ENCODE measurements at places on chromosomes 7 and 10.

DNA sequence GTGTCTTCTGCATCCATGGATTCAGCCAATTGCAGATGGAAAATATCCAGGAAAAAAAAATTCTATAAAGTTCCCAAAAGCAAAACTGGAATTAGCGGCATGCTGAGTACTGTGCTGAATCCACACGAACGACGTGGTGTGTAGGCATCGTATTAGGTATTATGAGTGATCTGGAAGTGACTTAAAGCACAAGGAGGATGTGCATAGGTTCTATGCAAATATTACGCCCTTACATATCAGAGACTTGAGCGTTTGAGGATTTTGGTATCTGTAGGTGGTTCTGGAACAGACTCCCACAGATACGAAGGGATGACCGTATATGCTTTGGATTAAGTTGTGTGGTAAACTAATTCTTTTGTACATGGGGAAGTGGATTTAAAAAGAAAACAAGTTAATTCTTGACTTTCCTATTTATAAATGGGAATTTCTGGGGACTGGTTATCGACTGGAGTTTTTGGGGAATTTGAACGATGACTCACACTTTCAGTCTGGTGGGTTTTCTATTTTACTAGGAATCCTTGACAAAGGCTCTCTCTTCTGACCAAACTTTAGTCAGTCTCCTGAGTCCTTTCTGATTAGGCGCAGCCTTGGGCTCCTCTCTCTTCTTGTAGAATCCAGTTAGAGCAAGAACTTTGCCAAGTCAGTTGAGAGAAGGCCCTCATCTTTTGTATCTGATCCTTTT lies 5.4 kb upstream of the NUB1 start:
- DNase-seq = no peak

- no peak for DNase-seq
Measured at GRCh38 chr10:47294501-47294900, 5.5 kb upstream of the GDF10 start.

DNA sequence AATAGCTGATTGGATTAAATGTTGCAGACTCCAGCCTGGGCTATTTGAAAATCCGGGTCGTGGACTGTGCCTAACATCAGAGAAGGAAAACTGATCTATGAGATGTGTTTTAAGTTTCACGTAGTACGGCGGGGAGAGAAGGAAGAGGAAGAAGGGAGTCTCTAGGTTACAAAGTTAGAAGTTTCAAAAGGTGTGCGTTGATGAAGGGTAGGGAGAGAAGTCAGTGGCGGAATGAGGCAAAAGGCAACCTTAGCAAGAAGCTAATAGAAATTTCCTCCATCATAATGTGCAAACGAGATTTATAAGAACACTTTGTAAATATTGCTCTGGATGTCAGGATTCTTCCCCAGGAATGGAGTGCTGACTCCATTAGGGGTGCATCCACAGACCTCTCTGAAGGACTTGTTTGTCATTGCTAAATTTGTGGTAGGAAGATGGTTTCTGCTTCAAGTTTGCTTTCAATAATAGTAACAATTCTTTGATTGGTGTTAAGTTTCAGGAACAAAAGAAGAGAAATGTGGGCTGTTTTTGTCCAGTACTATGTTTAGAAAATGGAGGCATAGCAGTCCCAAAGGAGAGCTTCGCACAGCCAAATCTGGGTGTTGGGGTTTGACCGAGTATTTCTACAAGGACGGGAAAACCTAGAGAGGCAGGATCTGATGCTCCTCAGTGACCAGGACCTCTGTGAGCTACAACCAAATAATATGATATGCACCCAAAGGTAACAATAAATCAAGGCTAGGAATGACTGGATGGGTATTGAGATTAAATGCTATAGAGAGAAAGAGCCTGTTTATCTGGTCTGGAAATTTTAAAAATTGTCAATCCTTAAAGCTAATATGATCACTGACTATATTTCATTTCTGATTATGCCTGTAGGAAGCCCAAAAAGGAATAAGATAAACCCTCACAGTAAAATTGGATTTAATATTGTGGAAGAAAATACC lies 8.2 kb downstream of the TWIST1 start:
- DNase-seq = no peak

DNA sequence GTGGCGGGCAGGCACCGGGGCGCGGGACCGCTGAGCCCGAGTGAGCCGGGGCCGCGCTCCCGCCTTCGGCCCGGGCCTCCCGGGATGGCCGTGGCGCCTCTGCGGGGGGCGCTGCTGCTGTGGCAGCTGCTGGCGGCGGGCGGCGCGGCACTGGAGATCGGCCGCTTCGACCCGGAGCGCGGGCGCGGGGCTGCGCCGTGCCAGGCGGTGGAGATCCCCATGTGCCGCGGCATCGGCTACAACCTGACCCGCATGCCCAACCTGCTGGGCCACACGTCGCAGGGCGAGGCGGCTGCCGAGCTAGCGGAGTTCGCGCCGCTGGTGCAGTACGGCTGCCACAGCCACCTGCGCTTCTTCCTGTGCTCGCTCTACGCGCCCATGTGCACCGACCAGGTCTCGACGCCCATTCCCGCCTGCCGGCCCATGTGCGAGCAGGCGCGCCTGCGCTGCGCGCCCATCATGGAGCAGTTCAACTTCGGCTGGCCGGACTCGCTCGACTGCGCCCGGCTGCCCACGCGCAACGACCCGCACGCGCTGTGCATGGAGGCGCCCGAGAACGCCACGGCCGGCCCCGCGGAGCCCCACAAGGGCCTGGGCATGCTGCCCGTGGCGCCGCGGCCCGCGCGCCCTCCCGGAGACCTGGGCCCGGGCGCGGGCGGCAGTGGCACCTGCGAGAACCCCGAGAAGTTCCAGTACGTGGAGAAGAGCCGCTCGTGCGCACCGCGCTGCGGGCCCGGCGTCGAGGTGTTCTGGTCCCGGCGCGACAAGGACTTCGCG lies 534 bp downstream of the FZD9 start:
- DNase-seq = peak; percentile 25

DNA sequence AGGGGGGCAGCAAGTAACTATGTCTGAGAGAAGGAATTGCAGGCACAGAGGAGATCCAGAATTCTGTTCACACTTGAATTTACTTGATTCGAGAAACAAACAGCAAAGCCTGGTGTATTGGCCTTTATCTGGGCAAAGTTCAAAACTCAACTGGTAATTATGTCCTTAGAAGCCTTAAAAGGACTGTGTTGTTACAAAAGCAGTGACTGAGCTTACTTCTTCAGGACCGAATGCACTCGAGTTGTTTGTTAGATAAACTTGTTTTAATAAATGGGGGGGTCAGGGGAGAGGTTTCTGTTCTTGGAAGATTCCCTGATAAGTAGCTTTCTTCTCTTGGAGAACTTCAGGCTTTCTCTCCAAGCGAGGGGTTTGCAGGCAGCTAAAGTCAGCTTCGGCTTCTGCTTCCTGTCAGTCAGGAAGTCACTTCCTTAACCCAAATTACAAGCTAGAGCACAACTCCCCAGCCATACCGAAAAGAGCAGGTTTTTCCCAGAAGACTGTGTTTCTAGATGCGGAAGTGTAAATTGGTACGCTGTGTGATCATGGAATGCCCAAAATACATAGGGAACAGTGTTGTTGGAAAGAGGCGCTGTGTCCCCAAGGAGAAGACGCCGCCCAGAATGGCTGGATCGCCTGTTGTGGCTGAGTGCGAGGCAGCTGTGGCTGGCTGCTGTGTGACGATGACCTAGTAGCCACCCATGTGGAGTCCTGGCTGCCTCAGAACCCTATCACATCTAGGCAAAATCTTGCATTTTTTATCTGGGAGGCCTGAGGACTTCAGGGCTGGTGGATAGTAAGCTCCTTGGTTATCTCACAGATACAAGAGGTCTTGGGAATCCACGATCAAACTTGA lies 110.4 kb downstream of the TCF7L2 start:
- DNase-seq = no peak

GRCh38 chr7:32564542-32564941 lies 69.3 kb downstream of the AVL9 start:
- DNase-seq = no peak

- DNase-seq = no peak
Measured at GRCh38 chr7:32658467-32658869, 163.2 kb downstream of the AVL9 start.

DNA sequence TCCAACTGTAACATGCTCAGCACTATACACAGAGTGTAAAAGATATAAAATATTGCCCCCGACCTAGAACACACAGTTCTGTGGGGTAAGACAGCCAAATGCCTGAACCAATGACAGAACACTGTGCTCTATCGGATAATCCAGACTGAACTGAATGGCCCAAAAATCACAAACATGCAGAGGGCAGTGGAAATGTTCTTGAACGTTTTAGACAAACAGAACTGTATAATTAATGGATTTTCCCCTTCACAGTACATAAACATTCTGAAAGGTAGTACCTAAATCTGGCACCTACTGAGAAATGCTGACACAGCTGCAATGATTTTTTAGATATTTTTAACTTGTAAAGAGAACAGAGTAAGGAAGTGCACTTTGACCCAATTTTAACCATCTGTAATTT lies 33.4 kb downstream of the PARD3 start:
- DNase-seq = no peak

DNA sequence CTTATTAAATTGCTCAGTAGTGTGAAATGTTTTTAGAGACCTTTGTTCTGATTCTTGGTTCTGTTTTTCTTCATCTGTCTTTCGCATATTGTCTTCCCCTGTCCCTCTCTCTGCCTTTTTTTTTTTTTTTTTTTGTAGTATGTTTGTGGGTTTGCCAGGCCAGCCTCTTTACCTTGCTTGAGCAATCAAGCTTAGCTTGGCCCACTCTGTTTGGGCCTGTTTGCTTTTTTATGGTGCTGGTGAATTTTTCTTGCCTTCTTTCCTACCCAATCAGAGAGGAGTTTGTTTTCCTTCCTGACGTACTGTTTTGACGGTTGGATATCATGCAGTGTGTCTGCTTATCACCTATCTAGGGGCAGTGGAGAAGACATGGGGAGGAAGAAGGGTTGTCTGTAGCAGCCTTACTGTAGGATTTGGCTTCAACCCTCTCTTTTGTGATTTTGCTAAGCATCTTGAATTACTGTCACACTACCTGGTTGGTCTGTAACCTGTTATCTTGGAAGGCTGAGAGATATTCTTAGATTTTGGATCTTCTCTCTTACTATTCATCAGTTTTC lies 64.0 kb downstream of the BBS9 start:
- no peak for DNase-seq

DNA sequence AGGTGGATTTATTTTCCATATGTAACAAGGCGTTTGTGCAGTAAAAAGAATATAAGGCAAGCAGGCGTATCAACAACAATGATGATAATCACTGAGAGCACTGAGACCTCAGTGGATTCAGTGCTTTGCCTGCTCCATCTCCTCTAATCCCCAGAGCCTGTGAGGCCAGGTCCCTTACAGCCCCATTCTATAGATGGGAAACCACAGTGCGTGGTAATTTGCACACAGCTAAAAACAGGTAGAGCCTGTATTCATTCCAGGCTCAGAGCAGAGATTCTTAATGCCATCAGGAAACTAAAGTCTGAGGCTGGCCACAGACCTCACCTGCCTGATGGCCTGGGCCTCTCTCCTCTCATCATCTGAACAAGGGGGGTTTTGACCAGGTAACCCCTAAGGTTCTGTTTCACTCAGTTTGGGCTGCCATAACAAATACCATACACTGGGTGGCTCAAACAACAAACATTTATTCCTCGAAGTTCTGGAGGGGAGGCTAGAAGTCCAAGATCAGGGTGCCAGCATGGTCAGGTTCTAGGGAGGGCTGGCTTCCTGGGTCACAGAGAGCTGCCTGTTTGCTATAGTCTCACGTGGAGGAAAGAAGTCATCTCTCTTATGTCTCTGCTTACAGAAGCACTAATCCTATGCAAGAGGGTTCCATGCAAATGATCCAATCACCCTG lies 10.3 kb upstream of the RASSF4 start:
- DNase-seq = no peak

- no peak for DNase-seq
Measured at GRCh38 chr10:68135362-68135761, 26.1 kb downstream of the MYPN start.

GRCh38 chr7:133371616-133372015 lies 118.7 kb downstream of the EXOC4 start:
- no peak for DNase-seq

GRCh38 chr10:105586451-105587098 lies 945.5 kb downstream of the SORCS3 start:
- no peak for DNase-seq

GRCh38 chr7:17207220-17207619 lies 91.2 kb upstream of the AHR start:
- no peak for DNase-seq

GRCh38 chr10:5812283-5813090 lies 747 bp downstream of the GDI2 start:
- peak; percentile 32 for DNase-seq

- peak; percentile 18 for DNase-seq
Measured at GRCh38 chr10:131311661-131312477, at the start of gene TCERG1L. TCERG1L (minus strand) TSS chr10:131311721; CDS start chr10:131311635, 86 bp downstream.
